ENCODE measurements at places on chromosomes 6 and 20.

DNA sequence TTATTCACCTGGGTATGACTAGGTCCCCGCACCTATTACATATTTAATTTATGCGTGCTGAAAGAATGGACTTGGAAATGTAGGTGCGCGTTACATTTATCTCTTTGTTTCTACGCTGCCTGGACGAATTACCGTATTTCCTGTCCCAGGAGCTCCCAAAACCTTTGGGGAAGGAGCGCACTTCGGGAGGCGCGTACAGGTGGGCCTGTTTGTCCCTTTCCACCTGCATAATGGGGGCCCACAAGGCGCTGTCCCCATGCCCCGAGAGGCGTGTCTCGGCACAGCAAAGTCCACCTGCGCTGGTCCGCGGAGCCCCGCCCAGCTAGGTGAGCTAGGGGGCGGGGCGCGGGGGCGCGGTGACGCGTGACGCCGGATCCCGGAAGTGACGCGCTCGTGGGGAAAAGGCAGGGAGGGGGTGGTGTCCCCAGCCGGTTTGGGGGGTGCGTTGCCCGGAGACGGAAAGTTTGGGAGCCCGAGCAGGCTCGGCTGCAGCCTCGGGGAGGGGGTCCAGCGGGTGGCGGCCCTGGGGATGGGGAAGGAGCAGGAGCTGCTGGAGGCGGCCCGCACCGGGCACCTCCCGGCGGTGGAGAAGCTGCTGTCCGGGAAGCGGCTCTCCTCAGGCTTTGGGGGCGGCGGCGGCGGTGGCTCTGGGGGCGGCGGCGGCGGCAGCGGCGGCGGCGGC is at the start of gene ANKS1A:
Gene ANKS1A (plus strand): TSS at position 382 of the 682 bp plus-strand sequence. CDS start 148 bp downstream, at position 530.
- DNase-seq: no peak

DNA sequence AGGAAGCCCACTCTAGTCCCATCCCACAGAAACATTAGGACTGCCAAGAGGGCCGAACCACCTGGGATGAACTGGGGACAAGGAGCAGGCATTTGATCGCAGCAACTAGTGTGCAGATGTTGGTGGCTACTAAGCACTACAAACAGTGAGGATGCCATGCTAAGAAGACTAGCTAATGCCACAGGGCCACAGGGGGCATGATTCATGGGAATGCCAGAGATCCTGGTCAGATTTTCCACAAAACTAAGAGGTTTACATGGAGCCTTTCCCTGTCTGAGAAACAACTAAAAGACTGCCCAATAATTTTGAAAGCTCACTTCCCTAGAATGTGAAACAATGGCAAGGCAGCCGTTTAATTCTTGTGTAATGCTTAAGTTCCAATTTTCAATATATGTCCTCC is 375.9 kb upstream of the PTCHD4 start:
- no peak for DNase-seq

- peak; percentile 82 for DNase-seq
Measured at GRCh38 chr20:47274401-47275108, 81.9 kb downstream of the ZMYND8 start.

- DNase-seq: no peak
Measured at GRCh38 chr6:163648868-163649267, 234.3 kb downstream of the QKI start.

DNA sequence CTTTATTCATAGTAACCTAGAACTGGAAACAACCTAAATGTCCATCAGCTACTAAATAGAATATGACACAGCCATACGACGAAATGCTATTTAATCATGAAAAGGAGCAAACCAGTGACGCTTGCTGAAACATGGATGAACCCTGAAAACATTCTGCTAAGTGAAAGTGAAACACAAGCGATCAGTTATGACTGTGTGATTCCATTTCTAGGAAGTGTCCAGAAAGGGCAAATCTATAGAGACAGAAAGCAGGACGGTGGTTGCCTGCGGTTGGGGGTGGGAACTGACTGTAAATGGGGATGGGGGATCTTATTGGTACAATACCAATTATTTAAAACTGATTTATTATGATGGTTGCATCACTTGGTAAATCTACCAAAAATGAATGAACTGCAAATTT is 126.8 kb downstream of the IPCEF1 start:
- DNase-seq: no peak

- DNase-seq: no peak
Measured at GRCh38 chr6:54617730-54618129, 228.8 kb upstream of the FAM83B start.

- no peak for DNase-seq
Measured at GRCh38 chr6:40320947-40321346, 266.2 kb downstream of the LRFN2 start.

DNA sequence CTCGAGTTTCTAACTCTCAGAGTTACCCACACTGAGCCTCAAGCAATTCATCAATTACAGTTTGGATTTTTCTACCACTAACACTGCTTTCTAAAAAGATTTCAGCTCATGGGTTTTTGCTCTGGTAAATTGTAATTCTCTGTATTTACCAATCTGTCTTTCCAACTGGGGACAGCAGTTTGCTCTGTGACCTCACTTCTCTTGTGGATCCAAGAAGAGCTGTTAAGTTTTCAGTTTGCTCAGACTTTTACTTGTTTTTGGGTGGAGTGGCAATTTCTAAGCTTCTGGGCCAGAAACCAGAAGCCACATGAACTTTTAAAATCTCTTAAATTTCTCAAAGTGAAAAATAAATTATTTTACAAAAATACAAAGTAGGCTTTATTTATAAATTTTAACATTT is 74.2 kb downstream of the ROS1 start:
- DNase-seq: no peak

DNA sequence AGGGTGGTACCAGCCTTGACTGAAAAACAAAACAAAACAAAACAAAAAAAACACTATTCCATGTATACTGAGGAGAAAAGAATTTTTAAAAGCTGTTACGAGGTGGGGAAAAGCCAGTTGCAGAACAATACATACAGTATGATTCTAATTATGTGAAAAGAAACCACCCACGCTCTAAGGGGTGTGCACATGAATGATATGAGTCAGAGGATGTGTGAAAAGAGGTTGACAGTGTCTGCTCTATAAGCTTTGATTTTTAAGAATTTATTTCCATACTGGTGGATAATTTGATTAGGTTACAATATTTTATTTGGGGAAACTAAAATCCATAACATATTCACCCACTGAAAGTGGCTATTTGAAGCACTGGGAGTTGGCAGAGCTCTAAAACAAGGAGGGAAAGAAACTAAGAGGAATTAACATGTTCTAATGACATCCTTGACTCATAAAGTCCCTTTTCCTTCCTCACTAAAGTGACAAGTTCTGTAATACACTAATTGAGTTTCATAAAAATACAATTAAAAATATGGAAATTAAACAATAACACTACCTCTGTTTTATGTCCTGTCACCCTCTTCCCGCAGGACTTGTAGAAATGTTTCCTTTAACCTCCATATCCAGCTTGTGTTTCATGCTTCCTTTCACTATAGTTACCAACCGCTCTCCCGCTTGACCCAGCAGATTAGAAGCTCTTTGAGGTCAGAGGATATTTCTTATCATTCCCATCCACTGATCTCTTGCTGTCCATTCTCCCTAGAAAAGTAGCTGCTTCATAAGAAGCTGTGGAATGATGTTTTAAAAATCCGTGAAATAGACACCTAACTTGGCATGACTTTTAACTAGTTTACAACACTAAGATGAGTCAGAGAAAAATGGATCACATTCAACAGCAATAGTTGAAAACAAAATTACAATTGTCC is 118.6 kb upstream of the CCDC28A start:
- no peak for DNase-seq

DNA sequence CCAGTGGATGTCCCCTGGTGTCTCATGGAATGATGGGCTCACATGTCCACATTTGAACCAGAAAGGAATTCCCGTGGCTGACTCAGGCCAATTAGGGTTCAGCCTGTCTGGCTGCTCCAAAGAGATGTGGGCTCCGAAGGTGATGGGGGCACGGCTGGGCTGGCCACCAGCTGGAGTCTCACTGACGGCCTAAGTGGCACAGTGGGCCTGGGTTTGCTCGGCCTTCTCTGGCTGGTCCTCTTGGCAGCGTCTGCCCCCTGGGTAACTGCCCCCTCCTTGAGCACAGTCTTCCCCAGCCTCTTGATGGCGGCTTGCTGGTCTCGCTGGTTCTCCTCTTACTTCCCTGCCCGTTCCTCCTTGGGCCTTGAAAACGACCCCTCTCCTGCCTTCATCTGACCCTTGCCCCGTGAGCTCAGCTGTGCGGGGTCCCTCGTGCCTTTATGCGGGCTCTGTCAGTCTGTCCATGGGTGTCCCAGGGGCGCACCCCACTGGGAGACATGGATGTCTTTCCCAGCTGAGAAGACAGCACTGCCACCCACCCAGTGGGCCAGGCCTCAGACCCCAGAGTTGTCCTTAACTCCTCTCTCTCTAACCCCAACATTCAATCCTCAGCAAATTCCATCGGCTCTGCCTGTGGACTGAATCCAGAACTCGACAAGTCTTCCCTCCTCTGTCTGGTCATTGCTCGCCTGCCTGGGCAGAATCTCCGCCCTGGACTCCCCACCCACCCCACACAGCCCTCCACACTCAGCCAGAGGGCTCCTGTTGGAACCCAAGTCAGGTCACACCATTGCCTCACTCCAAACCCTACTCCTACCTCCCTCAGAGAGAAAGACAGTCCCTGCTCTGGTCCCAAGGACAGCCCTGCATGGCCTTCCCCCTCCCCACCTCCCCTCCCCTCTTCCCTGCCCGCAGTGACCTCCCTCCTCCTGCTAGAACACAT is 78.7 kb downstream of the CEBPB start:
- DNase-seq: no peak

GRCh38 chr6:46900266-46900665 is 21.5 kb downstream of the ADGRF5 start:
- no peak for DNase-seq

- DNase-seq: no peak
Measured at GRCh38 chr20:53763707-53764414, 170.2 kb upstream of the ZNF217 start.

- no peak for DNase-seq
Measured at GRCh38 chr6:21409231-21409630, 184.3 kb upstream of the SOX4 start.

GRCh38 chr20:44271915-44272663 is 25.0 kb downstream of the GDAP1L1 start:
- no peak for DNase-seq

DNA sequence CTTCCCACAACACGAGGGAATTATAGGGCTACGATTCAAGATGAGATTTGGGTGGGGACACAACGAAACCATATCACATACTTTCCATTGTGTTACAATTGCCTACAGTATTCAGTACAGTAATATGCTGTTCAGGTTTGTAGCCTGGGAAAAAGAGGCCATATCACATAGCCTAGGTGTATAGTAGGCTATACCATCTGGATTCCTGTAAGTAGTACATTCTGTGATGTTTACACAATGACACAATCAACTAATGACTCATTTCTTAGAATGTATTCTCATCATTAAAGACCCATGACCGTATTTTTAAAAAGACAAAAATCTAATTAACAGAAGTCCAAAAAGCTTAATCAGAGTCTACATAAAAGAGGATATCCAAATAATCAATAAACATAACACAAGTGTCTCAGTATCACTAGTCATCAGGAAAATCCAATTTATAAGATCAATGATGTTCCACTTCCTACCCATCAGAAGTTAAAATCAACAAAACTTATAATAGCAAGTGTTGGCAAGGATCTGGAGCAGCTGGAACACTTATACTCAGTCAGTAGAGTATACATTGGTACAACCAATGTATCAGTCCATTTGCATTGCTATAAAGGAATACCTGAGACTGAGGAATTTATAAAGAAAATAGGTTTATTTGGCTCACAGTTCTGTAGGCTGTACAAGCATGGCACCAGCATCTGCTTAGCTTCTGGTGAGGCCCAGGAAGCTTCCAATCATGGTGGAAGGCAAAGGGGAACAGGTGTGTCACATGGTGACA is 215.9 kb downstream of the CLVS2 start:
- no peak for DNase-seq

GRCh38 chr20:57060407-57061050 is 205.9 kb downstream of the BMP7 start:
- no peak for DNase-seq

- DNase-seq: no peak
Measured at GRCh38 chr6:163686301-163686700, 271.8 kb downstream of the QKI start.

DNA sequence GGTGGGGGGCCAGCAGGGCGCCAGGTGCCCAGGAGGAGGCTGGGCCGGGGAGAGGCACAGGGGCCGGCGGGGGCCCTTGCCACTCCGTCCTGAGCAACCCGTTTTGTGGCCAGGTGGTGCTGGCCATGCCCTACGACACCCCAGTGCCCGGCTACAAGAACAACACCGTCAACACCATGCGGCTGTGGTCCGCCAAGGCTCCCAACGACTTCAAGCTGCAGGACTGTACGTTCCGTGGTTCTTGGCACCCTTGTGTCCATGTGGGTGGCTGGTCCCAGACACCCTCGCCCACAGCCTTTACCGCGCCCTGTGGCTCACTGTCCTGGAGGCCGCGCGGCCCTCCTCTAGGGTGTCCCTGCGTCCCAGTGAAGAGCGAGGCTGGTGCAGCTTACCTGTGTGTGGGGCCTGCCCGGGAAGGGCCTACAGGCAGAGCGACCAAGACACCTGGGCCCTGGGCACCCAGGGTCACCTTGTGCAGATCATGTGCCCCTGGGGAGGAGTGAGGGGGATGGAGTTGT is 28.7 kb downstream of the PYGB start:
- DNase-seq: no peak

DNA sequence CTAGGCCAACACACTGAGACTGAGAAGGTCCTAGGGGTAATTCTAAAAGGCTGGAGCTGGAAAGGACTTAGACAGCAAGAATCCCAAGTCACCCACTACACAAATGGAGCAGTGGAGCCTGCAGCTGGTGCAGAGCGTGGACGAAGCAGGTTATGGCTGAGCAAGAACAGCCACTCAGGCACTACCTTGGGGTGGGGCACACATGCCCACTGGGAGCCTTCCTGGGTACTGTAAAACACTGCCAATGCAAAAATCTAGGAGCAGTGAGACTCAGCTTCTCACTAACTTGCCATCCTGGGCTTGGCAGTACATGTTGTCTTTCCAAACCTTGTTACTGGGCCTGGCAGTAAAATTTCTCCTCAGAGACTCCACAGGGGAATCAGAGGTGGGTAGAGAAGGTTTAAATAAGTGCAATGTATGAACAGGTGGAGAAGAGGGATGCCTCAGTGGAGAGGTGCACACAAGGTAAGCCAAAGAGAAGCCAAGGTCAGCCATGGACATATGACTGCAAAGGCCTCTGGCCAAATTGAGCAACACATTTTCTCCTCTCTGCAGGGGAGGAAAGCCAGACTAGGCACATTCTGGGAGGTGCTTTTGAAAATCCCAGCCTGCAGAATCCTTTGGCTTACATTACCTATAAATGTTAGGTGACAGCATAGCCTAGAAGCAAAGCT is 105.6 kb downstream of the TNFRSF21 start:
- no peak for DNase-seq

Measured in smooth muscle cell of the brain vasculature (primary cell).